ENCODE measurements at places on chromosomes 13 and 19. TPM values are rescaled to one million over a fixed set of nuclear protein-coding genes. Genes with fewer than 3 reads are reported as not detected.

DNA sequence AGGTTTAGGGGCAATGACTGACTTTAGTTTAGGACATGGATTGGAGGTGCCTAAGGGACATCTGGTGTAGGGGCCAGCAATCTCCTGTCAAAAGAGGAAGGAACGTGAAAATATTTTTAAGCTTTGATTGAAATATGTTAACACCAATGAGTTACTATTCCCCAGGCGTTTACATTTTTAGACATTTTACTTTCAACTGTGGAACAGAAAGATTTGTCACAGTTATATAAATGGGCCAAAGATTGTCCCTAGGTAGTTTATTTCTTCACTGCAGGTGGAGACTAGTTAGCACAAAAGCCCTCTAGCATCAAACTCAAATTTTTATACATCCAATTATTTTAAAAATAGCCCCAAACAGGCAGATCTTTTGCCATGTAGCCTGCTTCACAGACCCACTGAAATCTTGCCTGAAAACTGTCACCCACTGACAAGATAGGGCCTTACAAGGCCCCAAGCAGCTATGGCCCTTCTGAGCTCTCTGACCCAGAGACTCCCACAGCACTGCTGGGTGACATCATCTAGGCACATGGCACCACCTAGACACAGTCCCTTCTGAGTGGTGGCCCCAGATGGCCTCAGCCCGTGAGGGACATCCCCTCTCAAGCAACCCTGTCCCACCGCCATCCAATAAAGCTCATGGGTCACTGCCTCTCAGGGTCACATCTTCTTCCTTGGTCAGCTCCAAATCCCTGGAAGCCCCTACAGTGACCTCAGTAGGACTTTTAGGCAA lies 64.8 kb upstream of the DOCK9 start:
- DNase-seq: no peak

- DNase-seq: no peak
Observed at GRCh38 chr13:37707739-37708500, 109.4 kb upstream of the POSTN start.

GRCh38 chr13:19927117-19927748 lies 31.3 kb upstream of the ZMYM2 start:
- peak; percentile 38 for DNase-seq

DNA sequence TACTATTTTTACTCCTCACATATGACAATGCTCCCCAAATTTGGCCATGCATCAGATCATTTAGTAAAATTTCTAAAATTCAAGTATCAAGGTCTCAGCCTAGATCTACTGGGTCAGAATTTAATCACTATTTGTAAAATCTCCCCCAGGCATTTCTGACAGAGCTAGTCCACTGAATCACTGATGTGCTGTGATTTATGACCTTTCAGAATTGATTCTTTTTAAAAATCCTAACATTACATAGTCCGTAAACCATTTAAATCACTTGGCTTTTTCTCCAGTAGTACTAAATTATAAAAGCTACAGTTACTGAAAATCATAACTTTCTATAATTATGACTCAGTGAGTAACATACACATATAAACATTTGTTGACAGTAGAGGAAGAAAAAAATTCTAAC lies 92.8 kb upstream of the RAP2A start:
- DNase-seq: no peak

GRCh38 chr19:38674388-38675171 lies 27.1 kb downstream of the ACTN4 start:
- peak; percentile 99 for DNase-seq

DNA sequence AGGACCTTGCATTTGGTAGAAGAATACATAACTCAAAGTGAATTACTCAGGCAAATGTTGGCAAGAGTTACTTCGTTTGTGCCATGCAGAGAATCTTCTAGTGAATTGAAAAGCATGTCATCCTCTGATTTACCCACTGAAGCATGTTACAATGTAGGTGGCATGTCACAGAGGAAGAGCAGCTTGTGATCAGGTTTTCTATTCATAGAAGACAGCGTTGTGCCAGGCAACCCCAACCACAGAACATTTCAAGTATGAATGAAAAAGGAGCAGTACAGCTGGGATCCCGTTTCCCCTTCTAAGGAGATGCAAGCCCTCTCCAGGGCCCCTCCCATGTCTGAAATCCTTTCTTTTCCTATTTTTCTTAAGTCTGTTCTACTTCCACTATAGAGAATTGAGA lies 6.0 kb upstream of the KATNAL1 start:
- no peak for DNase-seq

DNA sequence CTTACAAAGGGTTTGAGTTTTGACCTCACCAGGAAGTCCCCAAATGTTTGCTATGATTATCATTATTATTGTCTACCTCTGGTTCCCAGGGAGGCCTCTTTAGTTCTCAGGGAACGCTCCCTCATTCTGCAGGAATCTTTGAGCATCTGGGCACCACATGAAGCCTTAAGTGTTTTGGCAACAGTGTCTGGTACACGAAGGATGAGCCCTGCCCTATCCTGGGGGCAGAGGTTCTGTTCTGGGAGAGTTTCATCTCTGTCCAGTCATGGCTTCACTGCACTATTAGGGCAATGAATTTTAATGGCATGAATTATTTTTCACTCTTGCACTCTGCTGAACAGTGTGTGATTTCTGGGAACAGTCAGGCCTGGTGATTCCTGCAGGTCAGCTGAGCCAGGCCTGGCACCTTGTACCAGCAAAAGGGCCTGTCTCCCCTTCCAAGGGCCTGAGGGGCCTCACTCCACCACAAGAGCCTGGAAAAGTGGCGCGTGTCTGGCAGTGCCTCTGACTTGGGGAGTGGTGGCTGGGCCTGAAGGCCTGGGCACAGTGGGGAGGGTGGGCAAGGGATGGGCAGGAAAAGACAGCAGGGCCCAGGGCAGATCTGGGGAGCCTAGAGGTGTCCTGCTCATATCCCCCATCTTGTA lies 4.6 kb downstream of the FAM187B start:
- peak; percentile 14 for DNase-seq

ZNF443 gene
- total RNA-seq: 2.2 TPM

ZNF491 gene
- 0.51 TPM for total RNA-seq
